Breast epithelium (tissue), 4 donors: ENCODE measurements at places on chromosomes 7 and 10. TPM values are rescaled to one million over a fixed set of nuclear protein-coding genes. Genes with fewer than 3 reads are reported as not detected.

DNA sequence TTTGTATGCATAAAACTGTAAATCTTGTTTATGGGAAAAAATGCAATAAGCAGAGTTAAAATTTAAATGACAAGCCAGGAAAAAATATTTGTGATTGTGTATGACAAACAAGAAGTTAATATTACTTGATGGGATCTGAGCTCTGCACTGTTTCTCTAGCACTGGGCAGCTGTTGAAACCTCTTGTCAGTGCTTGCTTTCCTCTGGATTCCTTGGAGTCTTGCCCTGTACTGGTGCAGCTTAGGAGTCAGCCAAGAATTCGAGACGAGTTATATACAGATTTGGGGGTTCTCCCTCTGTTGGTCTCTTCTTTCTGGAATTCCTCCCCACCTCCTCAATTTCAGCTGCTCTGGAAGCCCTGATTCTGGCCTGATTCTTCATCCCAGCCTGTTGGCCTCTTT lies 24.3 kb upstream of the OPN4 start:
- no peak overlapping the region for H3K27ac ChIP-seq
- no peaks in the 10 kb centered on the region for H3K4me1 ChIP-seq
- H3K27me3 ChIP-seq = no peaks in the 10 kb centered on the region
- H3K36me3 ChIP-seq = no peaks in the 10 kb centered on the region

- H3K4me1 ChIP-seq = no peaks in the 10 kb centered on the region
- no peak for DNase-seq
- no peak overlapping the region for H3K27ac ChIP-seq
- no peak overlapping the region for H3K4me3 ChIP-seq
- no peaks in the 10 kb centered on the region for H3K36me3 ChIP-seq
Observed at GRCh38 chr7:112874909-112875308, 84.7 kb upstream of the TMEM168 start.

GRCh38 chr10:27145937-27146336 lies 8.2 kb downstream of the YME1L1 start:
- DNase-seq = no peak
- no peaks in the 10 kb centered on the region for H3K27me3 ChIP-seq
- no peak overlapping the region for H3K27ac ChIP-seq
- no peak overlapping the region for H3K4me3 ChIP-seq
- H3K4me1 ChIP-seq = no peaks in the 10 kb centered on the region

- no peak overlapping the region for H3K4me3 ChIP-seq
- no peak for DNase-seq
- H3K27me3 ChIP-seq = no peaks in the 10 kb centered on the region
- no peak overlapping the region for H3K27ac ChIP-seq
Observed at GRCh38 chr10:34690383-34691049, 124.6 kb downstream of the PARD3 start.

DNA sequence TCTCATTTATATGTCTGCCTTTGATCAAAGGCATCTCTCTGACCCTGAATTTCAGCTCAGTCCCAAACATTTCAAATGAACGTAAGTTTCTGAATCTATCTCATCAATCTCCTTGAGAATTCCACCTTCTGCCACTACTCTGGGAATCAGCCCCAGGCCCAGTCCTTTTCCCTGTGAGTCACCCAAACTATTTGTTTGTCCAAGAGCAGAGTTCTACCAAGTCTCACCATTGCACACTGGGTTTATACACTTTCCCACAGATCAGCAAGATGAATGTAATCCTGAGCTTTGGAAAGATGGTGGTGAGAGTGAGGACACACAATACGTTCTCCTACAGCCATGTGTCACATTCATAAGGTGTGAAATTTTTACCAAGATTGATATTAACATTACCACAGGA lies 251.3 kb upstream of the VWC2 start:
- no peak for DNase-seq
- H3K36me3 ChIP-seq = no peaks in the 10 kb centered on the region
- no peak overlapping the region for H3K27ac ChIP-seq
- H3K4me1 ChIP-seq = no peaks in the 10 kb centered on the region

DNA sequence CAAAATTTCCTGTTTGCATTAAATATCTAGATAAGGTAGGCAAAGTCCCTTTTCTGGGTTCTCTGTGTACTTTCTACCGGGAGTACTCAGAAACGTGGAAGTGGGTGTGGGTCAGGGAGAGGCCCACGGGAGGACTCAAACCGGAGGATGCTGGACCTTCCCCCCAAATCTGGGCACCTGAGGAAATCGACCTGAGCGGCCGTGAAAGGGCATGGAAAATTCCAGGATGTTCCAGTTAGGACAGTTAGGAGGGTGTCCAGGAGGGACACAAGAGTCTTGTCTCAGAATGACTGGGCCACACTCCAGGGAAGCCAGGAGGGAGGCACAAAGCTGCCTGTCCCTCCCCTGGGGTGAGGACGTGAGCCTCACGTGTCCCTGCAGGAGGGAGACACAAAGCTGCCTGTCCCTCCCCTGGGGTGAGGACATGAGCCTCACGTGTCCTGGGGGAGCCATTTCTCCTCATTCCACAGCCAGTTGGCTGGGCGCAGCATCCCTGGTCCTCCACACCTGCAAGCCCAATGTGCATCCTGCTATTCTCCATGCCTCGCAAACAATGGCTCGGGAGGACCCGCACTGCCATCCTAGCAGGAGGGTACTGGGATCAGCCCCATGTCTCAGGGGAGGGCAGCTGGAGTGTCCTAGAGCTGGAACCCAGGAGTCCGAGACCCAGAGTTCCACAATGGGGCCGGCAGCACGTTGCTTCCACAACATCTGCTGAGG lies 190.5 kb upstream of the PPP2R2D start:
- H3K4me1 ChIP-seq = no peaks in the 10 kb centered on the region
- DNase-seq = no peak
- H3K27ac ChIP-seq = no peak overlapping the region
- peaks cover 4% of the 10 kb centered on the region for H3K27me3 ChIP-seq
- no peaks in the 10 kb centered on the region for H3K36me3 ChIP-seq
- H3K4me3 ChIP-seq = no peak overlapping the region

- peak; percentile 80 for DNase-seq
- no peaks in the 10 kb centered on the region for H3K27me3 ChIP-seq
- no peaks in the 10 kb centered on the region for H3K4me1 ChIP-seq
- no peak overlapping the region for H3K4me3 ChIP-seq
- no peak overlapping the region for H3K27ac ChIP-seq
Observed at GRCh38 chr10:9209105-9209798, 1154.8 kb downstream of the GATA3 start.

GRCh38 chr7:44451123-44451522 lies 39.3 kb downstream of the NUDCD3 start:
- no peaks in the 10 kb centered on the region for H3K4me1 ChIP-seq
- H3K36me3 ChIP-seq = no peaks in the 10 kb centered on the region
- no peak for DNase-seq
- no peak overlapping the region for H3K27ac ChIP-seq
- H3K4me3 ChIP-seq = no peak overlapping the region
- no peaks in the 10 kb centered on the region for H3K27me3 ChIP-seq

DNA sequence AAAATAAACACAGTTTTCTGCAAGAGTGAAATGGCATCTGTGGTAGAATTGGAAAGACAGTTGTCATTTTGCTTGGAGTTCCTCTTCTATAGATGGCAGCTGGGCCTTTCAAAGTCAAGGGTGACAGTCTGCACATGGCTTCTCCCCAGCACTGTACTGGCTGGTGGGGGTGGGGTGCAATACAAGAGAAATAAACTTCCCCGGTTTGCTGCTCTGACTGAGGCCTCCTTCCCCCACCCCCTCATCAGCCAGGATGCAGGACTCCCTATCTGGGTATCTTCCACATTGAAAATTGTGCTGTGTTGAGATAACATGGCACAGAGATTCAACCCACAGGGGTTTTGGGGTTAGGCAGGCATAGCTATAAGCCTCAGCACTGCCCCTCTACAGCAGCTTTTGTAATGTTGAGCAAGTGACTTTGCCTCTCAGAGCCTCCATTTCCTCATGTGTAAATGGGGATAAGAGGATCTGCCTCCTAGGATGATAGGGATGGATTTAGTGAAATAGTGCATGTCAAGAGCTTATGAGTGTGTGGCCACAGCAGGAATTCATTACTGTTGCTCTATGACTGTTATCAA lies 85.8 kb upstream of the WDR11 start:
- H3K4me1 ChIP-seq = no peaks in the 10 kb centered on the region
- H3K4me3 ChIP-seq = no peak overlapping the region
- no peak overlapping the region for H3K27ac ChIP-seq

- no peaks in the 10 kb centered on the region for H3K36me3 ChIP-seq
- no peak for DNase-seq
- H3K27me3 ChIP-seq = no peaks in the 10 kb centered on the region
- no peak overlapping the region for H3K4me3 ChIP-seq
- no peak overlapping the region for H3K27ac ChIP-seq
- no peaks in the 10 kb centered on the region for H3K4me1 ChIP-seq
Observed at GRCh38 chr10:50635286-50635685, 11.5 kb upstream of the SGMS1 start.

GRCh38 chr10:8663131-8663530 lies 608.6 kb downstream of the GATA3 start:
- H3K27ac ChIP-seq = no peak overlapping the region
- no peaks in the 10 kb centered on the region for H3K27me3 ChIP-seq
- H3K4me1 ChIP-seq = no peaks in the 10 kb centered on the region
- no peak overlapping the region for H3K4me3 ChIP-seq
- H3K36me3 ChIP-seq = no peaks in the 10 kb centered on the region

GRCh38 chr10:45053569-45054100 lies 52.9 kb downstream of the ZNF22 start:
- no peaks in the 10 kb centered on the region for H3K27me3 ChIP-seq
- no peaks in the 10 kb centered on the region for H3K36me3 ChIP-seq
- no peaks in the 10 kb centered on the region for H3K4me1 ChIP-seq
- no peak overlapping the region for H3K4me3 ChIP-seq

GRCh38 chr10:16904049-16904448 lies 86.8 kb upstream of the RSU1 start:
- H3K27ac ChIP-seq = no peak overlapping the region
- no peaks in the 10 kb centered on the region for H3K27me3 ChIP-seq
- no peaks in the 10 kb centered on the region for H3K36me3 ChIP-seq

GRCh38 chr10:28552775-28553174 lies 19.9 kb downstream of the WAC start:
- H3K4me1 ChIP-seq = no peaks in the 10 kb centered on the region
- H3K27me3 ChIP-seq = no peaks in the 10 kb centered on the region
- no peak overlapping the region for H3K27ac ChIP-seq
- no peak overlapping the region for H3K4me3 ChIP-seq
- no peaks in the 10 kb centered on the region for H3K36me3 ChIP-seq

DNA sequence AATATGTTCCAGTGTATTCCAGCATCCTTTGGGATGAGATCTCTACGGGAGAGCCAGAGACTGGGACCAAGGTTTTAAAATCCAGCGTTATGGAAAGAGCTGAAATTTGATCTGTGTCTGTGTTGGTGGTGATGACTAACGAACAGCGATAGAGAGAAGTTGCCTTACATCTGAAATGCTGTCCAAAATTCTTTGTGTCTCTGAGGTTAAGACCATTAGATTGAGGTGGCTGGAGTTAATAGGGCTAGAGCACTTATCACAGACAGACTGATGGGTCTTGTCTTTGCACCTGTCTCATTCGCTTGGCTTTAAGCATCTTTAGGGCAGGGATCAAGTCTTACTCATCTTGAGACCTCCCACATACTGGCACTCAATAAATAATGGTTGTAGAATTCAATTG lies 41.0 kb upstream of the RAPGEF5 start:
- H3K36me3 ChIP-seq = no peaks in the 10 kb centered on the region
- DNase-seq = no peak
- no peak overlapping the region for H3K4me3 ChIP-seq
- no peaks in the 10 kb centered on the region for H3K27me3 ChIP-seq
- no peaks in the 10 kb centered on the region for H3K4me1 ChIP-seq

DNA sequence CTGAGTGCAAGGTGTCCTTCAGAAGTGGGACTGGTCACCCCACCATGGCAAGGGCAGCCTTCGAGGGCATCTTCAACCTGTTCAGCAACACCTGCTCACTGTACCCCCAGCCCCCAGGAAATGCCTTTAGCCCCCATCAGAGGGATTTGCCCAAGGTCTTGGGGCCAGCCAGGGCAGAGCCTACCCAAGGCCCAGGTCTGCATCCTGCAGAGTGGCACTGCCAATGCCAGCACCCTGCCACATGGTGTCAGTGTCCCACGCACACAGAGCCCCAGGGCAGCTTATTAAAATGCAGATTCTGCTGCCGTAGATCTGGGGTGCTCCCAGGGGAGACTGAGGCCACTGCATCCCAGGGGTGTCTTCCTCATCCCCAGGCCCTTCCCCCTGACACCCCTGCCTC lies 106.2 kb upstream of the KCTD7 start:
- no peak overlapping the region for H3K27ac ChIP-seq
- no peak overlapping the region for H3K4me3 ChIP-seq
- H3K4me1 ChIP-seq = no peaks in the 10 kb centered on the region
- no peaks in the 10 kb centered on the region for H3K36me3 ChIP-seq
- no peaks in the 10 kb centered on the region for H3K27me3 ChIP-seq

- no peaks in the 10 kb centered on the region for H3K27me3 ChIP-seq
- H3K4me3 ChIP-seq = no peak overlapping the region
- H3K4me1 ChIP-seq = no peaks in the 10 kb centered on the region
- DNase-seq = no peak
- H3K36me3 ChIP-seq = no peaks in the 10 kb centered on the region
Observed at GRCh38 chr10:77404810-77405209, 232.8 kb downstream of the KCNMA1 start.

DNA sequence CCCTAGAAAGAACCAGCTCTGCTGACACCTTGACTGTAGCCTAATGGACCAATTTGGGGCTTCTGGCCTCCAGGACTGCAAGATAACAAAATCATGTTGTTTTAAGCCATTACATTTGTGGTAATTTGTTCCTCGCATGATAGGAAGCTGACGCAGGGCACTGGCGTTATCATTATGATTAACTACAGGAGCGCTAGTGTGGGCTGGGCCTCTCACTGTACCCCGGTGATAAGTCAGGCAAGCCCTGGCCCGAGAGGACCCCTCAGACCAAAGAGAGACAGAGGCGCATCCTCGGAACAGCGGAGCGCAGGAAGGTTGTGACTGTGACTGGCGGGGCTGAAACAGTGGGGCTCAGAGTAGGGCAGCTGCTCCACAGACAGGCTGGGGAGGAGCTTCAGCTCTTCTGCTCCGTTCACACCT lies 150.3 kb upstream of the CHST15 start:
- H3K27me3 ChIP-seq = no peaks in the 10 kb centered on the region
- no peak overlapping the region for H3K4me3 ChIP-seq
- no peaks in the 10 kb centered on the region for H3K4me1 ChIP-seq
- no peaks in the 10 kb centered on the region for H3K36me3 ChIP-seq

PTPN12 gene
- total RNA-seq = 176 TPM

NRAP gene
- not detected for total RNA-seq

CFTR gene
- total RNA-seq = 1.3 TPM

FAM24B gene
- total RNA-seq = 6.6 TPM

NODAL gene
- total RNA-seq = not detected

KMT2C gene
- total RNA-seq = 112 TPM

STOX1 gene
- total RNA-seq = 17.3 TPM

C7orf57 gene
- not detected for total RNA-seq
